T follicular helper cell (primary cell): ENCODE measurements at places on chromosomes 12 and 14.

GRCh38 chr14:101736585-101736984 lies 24.9 kb upstream of the PPP2R5C start:
- DNase-seq, result no peak

DNA sequence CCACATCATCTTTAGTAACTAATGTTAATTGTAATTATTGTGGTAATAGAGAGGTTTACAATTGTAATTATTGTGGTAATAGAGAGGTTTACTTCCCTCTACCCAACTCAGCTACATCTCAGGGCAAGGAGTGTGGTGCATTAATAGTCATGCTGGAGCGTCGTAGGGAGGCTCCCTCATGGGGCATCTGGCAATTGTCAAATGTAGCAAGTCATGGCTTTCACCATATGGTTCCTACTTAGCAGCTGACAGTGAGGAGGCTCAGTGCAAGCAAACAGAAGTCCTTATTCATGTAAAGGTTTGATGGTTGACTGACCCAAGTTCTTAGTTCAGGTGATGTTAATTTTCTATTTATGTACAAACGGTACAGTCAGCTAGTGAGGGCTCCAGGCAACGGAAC lies 1012.0 kb downstream of the FLRT2 start:
- no peak for DNase-seq

DNA sequence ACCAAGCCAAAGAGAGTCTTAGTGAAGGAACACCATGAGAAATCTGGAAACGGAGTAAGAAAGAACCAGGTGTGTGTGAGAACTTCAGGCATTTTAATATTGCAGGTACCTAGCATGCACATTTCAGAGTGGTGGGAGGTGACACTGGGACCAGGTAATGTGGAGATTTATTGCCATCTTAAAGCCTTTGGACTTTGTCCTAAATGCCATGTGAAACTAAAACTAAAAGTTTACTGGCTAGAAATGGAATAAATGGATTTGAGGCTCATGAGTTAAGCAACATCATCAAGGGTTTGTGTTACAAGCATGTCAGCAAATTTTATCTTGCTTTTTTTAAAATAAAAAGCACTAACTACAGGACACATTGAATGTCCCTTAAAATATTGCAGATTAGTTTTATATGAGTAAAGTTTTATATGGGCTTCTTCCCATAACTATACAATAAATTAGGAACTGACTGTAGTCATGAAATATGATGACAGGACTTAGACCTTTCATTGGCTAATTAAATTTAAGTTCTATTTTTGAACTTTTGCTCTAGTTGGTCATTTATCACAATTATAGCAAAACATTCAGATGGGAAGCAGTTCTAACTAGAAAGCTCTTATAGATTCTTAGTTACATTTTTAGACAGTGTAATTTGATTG lies 721.1 kb upstream of the NOVA1 start:
- DNase-seq, result no peak

GRCh38 chr14:63745858-63746425 lies 18.1 kb upstream of the SGPP1 start:
- no peak for DNase-seq

GRCh38 chr14:64628940-64629408 lies 75.2 kb upstream of the PLEKHG3 start:
- DNase-seq, result no peak

DNA sequence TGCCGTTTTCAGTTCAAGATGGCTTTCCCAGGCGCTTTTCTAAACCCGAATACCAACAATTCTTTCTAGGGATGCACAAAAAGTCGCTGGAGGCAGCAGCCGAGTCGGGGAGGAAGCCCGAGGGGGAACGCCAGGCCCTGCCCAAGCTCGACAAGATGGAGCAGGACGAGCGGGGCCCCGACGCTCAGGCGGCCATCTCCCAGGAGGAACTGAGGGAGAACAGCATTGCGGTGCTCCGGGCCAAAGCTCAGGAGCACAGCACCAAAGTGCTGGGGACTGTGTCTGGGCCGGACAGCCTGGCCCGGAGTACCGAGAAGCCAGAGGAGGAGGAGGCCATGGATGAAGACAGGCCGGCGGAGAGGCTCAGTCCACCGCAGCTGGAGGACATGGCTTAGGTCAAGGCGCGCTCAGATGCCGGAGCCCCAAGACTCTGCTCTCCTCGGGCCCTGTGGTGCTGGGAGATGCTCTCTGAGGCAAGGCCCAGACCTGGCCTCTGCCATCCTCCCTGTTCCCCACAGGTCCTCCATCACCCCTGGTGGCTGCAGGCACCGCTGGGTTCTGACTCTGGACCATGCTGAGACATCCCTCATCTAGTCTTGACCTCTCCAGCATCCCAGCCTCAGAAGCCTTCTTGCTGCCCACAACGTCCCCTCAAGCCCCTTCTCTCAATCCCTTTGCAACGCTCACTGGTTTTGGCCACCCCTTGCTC lies 21.4 kb downstream of the VSX2 start:
- no peak for DNase-seq
